ENCODE measurements at places on chromosomes 12 and 14.

DNA sequence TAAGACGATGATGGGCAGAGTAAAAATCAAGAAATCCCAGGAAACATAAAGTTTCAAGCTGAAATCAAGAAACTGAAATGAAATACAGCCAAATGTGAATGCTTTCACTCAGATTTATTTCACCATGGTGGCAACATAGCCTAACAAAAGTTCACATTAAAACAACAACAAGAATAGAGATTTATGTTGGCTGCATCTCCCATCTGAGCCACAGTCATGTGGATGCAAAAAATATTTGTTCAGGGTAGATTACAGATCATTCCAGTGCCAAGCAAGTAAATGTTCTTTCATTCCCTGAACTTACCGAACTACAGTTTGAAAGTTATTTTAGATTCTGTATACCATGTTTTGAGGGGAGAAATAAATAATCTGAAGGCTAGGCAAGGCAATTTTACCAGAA, 159.9 kb upstream of the TMTC1 start:
- DNase-seq = no peak

- no peak for DNase-seq
Measured at GRCh38 chr14:37325332-37325731, 127.6 kb downstream of the MIPOL1 start.

GRCh38 chr12:101759396-101760047, 20.3 kb upstream of the SYCP3 start:
- DNase-seq = no peak

- DNase-seq = no peak
Measured at GRCh38 chr14:71179066-71179465, 271.8 kb downstream of the PCNX1 start.
